ENCODE measurements at places on chromosomes 5 and 9.
A peak's percentile ranks its signal among the peaks of the same experiment; 100 is the strongest.

DNA sequence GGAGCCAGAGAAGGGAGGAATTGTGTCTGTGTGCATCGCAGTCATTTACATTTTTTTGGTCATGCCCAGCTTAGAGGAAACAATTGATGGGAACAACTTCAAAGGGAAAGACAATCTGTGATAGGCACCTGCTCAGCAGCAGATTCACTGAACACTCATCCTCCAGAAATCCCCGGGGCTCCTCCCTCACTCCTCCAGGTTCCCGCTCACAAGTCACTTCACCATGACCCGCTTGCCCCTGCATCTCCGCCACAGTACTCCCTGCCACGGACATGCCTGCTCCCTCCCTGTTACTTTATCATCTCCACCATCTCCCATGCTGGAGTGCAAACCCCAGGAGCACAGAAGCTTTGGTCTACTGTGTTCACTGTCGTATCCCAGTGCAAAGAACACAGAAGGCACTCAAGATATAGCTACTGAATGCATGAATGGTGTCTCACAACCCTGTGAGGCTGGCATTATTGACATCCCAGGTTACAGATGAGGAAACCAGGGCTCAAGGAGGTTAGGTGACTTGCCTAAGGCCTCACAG lies 16.2 kb downstream of the LHX6 start:
- DNase-seq: no peak

DNA sequence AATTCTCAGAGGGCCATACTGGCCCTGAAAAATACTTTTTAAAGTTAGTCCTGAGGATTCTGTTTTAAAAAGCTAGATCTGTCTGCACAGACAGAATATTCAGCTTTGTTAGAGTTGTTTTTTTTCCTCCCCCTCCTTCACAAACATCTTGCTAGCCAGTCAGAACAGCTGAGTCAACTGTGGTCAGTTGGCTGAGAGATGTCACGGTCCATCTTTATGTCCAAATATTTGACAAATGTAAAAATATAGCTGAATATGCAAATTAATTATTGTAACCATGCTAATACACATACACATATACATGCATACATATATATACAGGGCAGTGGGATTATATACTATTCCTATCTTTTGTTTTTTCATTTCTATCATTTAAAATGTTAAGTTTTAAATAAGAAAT lies 33.9 kb downstream of the UNC13B start:
- DNase-seq: no peak

- no peak for DNase-seq
Observed at GRCh38 chr5:56833325-56833724, 18.0 kb downstream of the MAP3K1 start.

DNA sequence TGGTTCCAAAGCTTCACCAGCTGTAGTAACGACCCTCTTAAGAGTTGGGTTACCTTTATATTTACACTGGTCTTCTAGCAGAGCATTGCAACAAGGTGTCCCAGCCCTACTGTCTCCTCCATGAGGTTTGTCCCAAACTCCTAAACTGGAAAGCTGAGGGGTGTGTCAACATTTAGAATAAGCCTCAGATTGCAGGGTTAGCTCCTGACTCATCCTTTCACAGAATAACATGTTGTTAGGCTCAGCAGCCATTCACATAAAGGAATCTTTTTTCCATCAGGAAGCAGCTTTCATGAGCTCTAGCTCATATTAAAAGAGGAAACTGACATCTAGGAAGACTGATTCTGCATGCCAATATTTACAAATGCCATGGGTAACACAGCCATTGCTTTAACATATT lies 238.7 kb downstream of the EFNA5 start:
- DNase-seq: peak; percentile 57

DNA sequence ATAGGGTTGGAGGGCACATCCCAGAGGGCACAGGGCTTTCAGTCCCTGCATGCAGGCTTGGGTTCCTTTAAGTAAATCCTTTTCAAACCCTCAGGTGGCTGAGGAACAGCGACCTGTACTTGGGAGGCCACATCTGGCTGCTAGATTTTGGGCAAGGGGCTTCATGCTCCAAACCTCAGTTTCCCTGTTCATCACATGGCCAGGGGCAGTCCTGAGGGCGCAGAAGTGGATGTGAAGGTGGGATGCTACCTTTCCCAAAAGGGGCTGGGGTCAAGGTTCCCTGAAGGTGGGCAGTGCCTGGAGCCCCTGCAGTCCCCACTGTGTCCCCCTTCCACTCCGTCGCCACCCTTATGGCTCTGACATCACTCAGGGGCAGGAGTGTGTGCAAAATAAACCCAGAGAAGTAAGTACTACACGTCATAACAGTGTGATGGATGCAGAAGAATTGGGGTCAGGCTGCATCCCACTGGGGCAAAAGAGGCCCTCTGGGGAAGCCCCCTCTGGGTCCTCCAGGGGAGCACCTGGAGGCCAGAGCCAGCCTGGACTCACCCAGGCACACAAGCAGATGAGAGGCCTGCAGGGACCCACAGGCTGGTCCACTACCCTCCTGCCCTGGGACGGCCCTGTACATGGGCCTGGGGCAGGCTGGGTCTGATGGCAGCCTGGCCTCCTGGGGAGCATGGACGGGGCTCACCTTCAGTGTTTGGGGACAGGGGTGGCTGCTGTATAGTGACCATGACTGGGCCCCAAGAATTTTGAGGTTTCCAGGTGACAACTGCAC lies 1.9 kb upstream of the CARD19 start:
- no peak for DNase-seq

- no peak for DNase-seq
Observed at GRCh38 chr9:124481115-124481514, 26.1 kb downstream of the NR5A1 start.

GRCh38 chr9:12813960-12814876 lies 39.4 kb downstream of the LURAP1L start:
- peak; percentile 100 for DNase-seq

DNA sequence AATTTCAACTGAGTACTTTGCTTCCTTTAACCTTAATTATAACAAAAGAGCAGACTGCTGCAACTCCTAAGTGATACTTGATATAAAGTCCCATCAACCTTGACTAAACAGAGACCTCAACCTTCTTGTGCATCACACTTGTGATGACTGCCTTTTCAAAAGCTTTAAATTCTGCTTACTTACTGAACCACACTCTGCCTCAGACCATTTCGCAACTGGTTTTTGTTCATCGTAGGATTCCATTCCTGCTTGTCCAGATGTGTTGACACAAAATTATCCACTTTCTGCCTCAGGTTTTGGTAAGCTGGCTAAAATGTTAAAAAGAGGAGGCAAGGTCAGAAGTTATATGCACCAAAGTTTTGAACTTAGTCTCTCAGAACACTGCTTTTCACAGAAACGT lies 3.5 kb downstream of the BOD1 start:
- DNase-seq: peak; percentile 8

GRCh38 chr5:169801781-169802180 lies 164.7 kb downstream of the DOCK2 start:
- no peak for DNase-seq

GRCh38 chr5:75389430-75389829 lies 52.4 kb downstream of the HMGCR start:
- DNase-seq: no peak

DNA sequence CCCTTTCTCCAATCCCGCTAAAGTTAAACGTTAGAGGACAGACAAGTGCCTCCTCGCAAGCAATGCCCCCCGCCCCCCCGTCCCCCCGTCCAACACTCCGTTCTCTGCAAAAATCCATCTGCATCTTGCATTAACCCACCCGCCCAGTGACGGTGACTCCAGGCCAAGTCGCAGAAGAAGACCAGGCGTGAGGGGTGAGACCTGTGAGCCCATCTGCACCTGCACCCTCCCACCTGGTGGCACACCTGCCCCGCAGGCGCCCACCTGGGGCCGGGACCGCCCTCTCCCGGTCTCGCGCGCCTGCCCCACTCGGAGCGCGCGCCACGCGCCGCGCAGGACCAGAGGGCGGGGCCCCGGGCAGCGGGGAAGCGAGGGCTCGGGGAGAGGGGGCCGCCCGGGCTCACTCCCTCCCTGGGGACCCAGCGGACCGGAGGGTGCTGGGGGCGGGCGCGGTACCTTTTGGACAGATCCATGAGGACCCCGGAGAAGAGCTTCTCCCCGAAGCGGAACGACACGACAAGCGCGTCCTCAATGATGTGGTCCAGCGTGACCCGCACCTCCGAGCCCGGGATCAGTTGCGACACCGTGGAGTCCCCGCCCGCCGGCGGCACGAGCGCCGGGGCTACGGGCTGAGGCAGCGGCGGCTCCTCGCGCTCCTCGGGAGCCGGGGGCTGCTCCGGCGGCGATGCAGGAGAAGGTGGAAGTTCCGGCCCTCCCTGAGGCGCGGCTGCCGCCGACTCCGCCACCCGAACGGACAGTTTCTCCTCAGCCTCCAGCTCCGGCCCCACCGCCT lies 705 bp downstream of the PWWP2A start:
- DNase-seq: no peak

DNA sequence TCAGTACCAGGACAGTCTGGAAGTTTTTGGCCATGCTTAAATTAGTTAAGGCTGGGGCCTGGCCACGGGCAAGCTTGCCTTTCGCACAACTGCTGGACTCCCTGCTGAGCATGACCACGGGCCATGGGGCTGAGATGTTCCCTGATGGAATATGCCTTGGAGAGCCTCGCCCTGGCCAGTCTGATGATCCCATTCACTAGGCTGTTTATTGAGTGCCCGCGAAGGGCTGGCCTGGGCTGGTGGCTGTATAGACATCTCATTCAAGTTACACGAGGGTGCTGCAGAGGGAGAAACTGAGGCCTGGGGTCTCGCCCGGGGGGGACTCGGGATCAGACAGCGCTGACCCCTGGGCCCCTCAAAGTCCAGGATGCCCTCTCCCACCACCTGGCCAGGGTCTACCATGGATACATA lies 7.8 kb upstream of the RXRA start:
- peak; percentile 35 for DNase-seq

DNA sequence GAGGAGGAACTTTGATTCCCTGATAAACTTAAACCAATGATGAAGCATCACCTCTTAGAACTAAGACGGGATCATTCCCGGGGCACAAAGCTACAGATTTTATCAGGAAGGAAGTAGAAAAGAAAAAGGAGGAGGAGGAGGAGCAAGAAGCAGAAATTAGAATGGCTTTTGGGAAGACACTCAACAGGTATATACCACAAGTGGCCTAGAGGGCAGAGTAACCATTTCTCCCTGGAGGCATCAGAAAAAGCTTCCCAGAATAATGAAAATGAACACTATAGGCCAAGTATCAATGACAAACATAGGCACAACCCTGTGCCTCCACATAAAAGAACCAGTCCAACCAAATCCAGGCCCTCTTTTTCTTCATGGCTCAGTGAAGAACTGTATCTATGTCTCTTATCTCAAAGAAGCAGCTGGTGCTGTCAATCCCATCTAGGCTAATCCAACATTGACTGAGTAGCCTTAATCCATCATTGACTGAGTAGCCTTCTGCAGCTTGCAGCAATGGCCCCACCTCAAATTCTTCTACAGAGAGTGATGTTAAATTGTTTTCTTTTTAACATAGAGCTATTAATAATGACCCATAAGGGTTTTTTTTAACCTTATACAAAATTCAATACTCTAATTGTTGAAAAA lies 178.8 kb upstream of the KIF2A start:
- DNase-seq: no peak

DNA sequence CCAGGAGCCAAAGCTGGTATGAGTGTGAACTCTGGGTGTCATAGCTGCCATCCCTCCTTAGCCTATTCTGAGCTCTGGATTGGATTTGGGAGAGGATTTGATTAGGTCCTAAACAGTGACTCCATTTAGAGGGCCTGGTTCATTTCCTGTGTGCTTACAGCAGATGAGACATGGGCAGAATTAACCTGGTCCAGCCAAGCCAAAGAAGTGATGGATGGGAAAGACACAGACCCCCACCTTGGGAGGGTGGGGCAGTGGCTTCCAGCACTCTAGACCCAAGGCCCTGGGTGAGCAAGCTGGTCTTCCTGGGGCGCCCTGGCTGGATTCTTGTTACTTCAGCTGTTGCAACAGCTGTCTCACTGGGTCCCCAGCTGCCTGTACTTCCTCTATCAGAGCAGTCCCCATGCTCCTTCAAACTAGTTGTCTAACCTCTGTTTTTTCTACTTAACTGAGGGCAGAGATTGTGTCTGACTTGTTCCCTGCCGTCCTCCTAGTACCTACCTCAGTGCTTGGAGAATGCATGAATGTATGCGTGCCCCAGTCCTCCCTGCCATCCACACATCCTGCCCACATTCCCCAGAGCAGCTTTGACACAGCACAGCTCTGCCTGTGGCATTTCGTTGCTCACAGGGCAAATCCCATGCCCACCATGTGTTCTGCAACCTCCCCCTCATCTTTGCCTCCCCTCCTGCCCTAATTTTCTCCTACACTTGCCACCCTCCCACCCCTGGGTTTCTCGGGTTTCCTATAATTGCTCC lies 115.9 kb downstream of the RGS3 start:
- no peak for DNase-seq

- no peak for DNase-seq
Observed at GRCh38 chr5:133924221-133924920, 44.1 kb downstream of the C5orf15 start.

- DNase-seq: no peak
Observed at GRCh38 chr5:77437194-77437593, 54.9 kb downstream of the WDR41 start.

GRCh38 chr9:78121488-78121887 lies 89.9 kb upstream of the GNAQ start:
- DNase-seq: peak; percentile 57

DNA sequence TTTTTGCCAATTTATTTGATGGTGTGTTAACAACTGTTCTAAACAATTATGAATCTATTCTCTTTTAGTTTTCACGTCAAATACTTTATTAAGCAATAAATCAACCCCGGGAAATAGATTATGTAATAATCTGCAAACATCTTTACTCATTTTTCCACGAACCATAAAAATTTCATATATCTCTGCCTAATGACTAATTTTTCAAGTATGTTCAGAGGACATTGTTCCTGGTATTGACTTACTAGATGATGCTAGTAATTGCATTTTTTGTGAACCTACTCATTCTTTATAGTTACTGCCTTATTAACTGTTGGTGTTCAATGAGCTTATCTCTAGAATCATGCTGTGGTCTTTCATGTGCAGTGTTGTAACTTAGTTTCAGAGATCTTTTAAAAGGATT lies 41.0 kb upstream of the FBN2 start:
- peak; percentile 92 for DNase-seq

DNA sequence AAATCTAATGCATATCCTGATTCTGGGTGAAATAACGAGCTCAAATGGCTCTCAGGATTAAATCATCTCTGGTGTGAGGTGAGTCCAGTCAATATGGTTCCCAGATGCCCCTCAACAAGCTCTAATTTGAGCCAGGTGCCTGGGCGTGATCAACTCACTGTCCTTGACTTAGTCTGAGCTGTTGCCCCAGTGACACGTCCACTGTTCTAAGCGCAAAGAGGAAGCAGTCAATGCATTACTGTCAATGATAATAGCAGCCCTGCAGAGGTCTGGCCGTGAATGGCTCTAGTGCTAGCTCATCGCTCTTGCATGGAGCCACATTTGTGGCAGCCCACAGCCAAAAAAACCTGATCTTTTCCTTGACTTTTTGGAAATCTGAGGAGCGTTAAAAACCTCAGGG lies 128.6 kb upstream of the EFNA5 start:
- no peak for DNase-seq

All from fibroblast of upper back skin (primary cell).